ENCODE measurements at places on chromosomes 11 and 22.

DNA sequence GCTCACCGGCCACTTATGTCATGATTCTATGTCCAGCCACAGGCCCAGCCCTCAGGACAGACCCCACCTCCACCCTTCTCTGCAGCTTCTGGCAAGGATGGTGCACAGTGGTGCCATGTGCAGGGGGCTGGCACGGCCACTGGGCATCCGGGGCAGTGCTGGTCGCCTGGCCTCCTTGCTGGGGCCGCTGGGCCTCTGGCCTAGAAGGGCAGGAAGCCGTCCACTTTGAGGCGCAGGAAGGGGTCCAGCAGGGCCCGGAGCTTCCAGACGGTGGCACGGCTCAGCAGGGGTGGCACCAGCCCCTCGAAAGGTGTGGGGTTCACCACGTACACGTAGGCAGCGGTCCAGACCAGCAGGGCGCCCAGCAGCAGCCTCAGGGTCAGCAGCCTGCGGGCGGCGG lies 2.4 kb downstream of the CCDC188 start:
- DNase-seq, result no peak

DNA sequence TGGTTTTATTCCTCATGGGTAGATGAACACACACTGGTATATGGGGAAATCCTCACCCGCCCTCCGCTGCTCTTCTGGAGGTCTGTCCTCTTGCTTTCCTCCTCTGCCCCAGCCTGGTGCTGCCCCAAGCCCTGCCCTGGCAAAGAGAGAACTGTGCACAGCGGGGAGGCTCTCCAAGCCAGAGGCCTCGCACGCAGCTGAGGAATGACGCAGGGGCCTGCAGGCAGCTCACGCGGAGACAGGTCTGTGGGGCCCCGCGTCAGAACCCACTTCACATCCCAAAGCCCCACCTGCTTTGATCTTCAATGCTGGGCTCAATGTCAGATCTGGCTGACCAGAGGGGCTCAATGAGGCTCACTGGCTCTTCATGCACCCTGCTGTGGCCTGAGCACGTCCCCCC lies 10.0 kb downstream of the GATD1 start:
- DNase-seq, result no peak

DNA sequence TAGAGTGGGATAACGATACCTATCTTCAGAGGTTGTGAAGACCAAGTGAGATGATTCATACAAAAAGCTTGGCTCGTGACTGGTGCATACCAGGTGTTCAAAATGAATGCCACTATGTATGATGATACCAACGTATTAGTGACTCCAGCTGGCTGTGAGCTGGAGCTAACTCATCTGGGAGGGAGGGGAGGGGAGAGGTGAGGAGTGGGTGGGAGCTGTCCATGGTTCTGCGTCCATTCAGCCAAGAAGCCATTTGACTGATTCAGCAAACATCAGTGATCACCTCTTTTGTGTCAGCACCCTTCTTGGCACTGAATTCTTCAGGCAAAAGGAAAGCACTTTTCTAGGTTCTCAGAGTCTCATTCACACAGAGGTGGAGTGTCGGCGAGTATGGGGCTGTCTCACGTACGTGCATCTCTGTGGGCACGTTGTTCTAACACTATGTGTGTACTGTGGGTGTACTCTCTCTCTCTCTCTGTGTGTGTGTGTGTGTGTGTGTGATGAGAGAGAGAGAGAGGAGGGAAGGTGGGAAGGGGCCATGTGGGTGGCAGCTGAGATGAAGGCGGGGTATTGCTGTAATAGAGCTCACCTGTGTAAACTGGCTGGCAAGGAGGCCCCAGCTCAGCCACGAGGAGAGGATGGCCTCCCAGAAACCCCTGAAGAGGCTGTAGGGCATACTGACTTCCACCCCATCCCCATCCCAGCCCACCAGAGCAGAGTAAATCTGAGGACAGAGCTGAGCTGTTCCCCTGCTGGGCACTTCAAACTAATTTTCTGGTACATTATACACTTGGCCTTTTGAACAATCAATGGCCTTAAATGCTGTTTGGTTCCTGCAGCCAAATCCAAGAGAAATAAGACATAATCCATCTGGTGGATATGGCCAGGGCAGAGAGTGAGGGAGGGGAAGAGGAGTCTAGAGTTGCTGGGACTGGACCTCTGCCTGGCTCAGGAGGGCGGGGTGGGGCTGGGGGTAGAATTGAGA lies 96.1 kb upstream of the THY1 start:
- no peak for DNase-seq

- DNase-seq, result no peak
Observed at GRCh38 chr11:16793009-16793408, 54.6 kb downstream of the C11orf58 start.

DNA sequence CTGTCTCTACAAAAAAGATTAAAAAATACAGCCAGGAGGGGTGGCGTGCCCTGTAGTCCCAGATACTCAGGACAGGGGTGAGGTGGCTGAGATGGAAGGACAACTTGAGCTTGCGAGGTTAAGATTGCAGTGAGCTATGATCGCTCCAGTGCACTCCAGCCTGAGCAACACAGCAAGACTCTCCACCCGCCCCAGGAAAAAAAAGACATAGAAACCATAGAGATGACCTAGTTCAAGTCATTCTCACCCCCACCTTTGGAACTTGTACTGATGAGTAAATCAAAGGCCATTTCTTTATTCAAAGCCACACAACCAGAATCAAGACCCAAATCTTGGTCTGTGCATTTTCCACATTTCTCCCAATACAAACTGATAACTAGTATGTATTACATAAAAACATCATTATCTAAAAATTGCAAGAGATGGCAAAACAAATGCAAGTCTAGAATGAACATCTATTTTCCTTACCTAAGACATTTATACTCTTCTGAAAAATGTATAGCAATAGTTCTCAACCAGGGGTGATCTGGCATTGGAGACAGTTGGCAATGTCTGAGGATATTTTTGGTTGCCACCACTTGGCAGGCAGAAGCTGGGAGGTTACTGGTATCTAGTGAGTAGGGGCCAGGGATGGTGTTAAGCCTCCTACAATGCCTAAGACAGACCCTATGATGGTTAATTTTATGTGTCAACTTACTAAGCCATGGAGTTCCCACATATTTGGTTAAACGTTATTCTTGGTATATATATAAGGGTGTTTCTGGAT lies 34.6 kb downstream of the LGR4 start:
- no peak for DNase-seq

DNA sequence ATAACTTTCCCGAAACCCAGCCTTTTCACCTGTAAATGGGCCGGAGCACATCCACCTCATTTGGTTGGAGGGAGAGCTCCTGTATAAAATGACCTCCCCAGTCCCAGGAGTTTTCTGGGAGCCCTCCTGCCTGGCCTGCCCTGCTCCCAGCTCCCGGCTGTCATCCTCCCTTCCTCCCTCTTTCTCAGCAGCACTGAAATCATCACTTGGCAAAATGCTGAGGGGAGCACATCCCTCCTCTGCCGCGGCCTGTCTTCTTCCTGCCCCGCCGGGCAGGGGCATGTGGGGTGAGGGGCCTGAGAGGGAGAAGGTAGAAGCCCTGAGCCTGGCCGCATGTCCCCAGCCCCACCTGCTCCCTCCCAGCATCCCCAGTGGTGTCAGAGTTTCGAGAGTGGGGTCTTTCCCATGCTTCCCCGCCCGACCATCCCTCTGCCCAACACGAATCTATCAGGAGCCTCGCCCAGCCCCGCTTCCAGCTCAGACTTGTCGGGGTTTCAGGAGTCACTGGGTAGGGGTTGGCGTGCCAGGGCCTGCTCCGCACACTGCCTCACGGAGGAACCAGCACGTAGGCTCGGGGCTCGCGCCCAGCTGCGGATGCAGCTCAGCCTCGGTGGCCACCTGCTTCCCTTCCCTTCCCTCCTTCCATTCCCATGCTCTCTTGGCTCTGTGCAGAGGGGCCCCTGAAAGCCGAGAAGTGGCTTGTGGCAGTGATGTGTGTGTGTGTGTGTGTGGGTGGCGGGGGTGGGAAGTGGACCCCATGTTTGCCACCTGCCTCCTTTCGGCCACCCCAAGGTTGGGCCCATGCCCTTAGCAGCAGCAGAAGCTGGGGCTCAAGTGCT lies 37.1 kb downstream of the NECTIN1 start:
- no peak for DNase-seq

DNA sequence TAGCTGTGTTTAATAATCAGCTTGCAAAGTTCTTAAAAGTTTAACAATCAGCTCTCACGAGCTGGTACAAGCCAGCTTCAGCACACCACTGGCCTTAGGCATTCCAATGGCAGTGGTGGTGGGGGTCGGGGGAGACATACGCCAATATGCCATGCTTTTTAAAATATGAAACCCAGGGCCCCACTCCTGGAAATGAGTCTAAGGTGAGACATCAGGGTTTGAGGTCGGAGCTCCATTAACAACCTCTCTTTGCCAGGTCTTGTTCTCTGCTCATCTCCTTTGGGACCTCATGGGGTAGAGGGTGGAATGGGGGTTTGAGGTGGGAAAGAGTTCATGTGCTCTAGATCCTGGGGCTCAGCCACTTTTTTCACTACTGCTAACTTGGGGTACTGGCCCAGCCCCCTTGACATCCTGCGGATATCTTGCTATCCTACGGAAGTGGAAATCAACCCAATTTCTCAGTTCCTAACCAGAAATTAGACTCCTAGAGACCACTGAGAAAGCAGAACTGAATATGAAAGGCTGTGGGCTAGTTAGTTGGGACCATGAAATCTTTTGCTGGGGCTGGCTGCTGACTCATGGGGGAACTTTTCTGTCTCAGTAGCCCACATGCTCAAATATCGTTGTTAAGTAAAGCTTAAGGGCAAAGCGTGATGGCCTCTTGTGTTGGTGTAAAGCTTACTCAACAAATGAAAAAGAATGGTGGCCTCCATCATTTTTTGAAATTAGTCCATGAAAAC lies 90.1 kb downstream of the PDHX start:
- DNase-seq, result peak; percentile 76

GRCh38 chr11:123578778-123579481 lies 75.5 kb downstream of the SCN3B start:
- DNase-seq, result no peak

DNA sequence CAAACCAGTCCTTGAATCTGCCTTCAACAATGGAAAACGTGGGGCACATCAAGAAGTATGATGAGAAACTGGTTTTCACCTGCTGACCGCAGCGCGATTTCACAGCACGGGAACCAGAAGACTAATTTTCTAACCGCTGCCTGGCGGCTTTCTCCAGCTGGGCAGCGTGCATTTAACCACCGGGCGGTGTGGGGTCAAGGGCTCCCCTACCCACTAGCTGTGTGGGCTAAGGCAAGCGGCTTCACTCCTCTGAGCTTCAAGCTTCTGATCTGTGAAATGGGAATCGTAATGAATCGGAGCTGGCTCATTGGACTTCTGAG lies 4.2 kb downstream of the SHANK2 start:
- no peak for DNase-seq

DNA sequence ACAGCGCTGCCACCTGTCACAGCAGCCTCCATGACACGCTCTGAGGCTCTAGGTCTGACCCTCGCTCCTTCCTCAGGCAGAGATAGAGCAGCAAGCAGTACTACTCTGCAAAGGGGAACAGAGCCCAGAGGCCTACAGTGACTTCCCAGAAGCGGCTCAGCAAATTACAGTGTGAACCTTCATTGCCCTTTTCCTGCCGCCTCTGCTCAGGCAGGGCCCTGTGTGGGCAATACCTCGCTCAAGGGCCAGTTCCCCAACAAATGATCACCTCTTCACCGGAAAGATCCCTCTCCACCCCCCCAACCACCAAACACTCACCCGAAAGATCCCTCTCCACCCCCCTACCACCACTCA lies 12.3 kb downstream of the KIAA0930 start:
- no peak for DNase-seq

- no peak for DNase-seq
Observed at GRCh38 chr22:20153945-20154344, 3.1 kb upstream of the CCDC188 start.

DNA sequence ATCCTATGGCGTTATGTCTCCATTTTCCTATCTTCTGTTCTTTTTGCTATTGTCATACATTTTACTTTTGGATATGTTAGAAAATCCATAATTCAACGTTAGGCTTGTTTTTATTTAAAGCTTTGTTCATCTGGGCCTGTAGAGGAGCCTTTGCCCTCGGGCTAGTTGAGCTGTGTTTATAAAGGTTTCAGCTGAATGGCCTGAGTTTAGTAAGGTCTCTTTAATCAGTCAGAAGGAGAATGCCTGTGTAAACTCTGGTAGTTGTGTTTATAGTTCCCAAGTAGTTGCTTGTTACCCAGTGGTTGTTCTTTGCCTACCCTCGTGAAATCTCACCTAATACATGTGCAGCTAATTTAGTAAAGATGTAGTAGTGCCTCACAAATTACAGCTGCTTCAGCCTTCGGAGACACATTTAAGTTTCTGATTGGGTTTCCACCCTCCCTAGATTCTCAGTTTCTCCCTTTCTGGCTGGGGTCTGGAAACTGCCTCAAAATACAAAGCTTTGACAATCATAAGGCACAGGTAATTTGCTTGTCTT lies 33.1 kb downstream of the MTMR3 start:
- no peak for DNase-seq

- no peak for DNase-seq
Observed at GRCh38 chr11:123640029-123640428, 14.4 kb downstream of the SCN3B start.

DNA sequence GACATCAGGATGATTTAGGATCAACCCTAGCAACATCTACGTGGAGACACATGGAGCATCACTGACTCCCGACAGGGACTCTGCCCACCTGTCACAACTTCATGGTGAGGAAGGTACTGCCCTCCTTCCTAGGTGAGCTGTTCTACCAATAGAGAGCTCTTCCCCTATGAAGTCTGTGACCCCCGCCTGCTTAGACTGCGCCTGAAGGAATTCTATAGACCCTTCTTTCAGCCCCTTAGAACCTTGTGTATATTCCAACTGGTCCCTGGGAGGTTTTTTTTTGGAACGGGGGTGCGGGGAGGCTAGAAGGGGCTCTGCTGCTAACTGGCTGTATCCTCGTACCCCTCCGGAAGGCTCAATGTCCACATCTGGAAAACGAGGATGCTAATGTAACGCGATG lies 566 bp downstream of the INTS4 start:
- no peak for DNase-seq

DNA sequence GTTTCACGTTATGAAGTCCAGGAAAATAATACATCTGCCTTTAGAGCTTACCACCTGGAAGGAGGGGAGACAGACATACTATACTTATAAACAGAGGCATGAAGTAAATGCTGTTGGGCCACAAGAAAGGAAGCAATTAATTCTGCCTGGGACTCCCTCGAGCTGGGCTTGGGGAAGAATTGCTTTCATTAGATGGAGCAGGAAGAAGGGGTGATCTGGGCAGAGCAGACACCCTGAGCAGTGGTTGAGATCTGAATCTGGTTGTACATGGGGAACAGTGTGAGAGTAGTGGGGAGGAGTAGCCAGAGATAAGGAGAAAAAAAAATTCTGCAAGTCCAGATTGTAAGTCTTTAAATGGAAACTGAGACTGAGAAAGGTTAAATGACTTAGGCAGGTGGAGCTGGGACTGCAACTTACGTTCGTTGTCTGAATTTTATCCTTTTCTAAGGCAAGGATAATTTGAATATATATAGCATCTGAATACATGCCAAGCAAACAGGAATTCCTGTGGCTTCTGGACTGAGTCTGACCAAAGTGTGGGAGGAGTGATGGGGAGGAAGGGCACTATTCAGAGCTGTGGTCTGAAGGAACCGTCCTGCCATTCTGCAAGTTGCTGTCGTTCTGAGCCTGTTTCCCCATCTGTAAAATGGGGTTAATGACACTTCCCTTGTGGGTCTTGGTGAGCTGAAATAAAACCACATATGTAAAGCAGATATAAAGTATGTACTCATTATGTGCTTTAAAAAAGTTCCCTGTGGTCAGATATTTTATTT lies 7.9 kb downstream of the NCAM1 start:
- no peak for DNase-seq
